Stimulated activated CD8-positive, alpha-beta memory T cell treated with anti-CD3 and anti-CD28 coated beads, Interleukin-2, amount 100 ng/mL, for 48 hours (primary cell): ENCODE measurements at places on chromosomes 1 and 21.

- no peak for DNase-seq
These were observed 5.1 kb downstream of the PMF1 start for GRCh38 chr1:156217871-156218270.

DNA sequence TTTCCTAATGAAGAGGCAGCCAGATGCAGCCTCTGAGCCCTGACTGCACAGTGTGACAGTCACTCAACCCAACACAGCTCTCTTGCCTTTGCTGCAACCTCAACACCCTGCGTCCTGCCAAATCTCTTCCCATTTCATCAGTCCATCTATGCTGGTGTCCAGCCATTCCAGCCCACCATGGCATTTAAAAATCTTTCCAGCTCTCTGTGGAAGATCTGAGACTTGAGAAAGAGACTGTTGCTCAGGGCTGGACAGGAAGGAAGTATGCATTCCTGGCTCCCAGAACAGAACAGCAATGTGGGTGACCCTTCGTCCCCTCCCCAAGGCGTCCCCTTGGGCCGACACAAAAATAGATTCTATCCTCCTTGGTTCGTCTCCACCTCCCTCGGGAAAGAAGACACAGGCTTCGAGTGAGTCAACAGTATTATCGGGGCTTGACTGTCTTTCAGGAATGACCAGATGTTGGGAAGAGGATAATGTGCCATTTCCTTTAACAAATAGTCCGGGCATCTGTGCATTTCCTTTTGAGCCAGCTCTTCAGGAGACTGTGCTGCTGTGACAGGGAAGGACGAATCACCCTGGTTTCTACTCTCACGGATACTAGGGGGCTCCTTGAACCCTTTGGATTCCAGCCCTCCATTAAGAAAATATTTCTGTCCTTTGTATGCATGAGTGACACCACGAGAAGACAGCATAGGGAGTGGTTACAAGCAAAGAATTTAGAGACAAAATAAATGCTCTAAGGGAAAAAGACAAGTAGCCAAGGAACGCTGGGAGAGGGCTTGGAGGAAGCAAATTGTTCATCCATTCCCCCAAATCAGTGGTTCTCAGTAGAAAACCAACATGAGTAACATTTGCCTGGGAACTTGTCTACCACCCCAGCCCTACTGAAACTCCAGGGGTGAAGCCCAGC lies 111.4 kb upstream of the CDC42BPA start:
- no peak for DNase-seq

GRCh38 chr1:223639331-223639749 lies 26.2 kb downstream of the CAPN8 start:
- DNase-seq: no peak

GRCh38 chr1:156693848-156694689 lies 11.3 kb downstream of the CRABP2 start:
- DNase-seq: no peak

- DNase-seq: no peak
These were observed 4.1 kb downstream of the DDOST start for GRCh38 chr1:20657024-20657423.

DNA sequence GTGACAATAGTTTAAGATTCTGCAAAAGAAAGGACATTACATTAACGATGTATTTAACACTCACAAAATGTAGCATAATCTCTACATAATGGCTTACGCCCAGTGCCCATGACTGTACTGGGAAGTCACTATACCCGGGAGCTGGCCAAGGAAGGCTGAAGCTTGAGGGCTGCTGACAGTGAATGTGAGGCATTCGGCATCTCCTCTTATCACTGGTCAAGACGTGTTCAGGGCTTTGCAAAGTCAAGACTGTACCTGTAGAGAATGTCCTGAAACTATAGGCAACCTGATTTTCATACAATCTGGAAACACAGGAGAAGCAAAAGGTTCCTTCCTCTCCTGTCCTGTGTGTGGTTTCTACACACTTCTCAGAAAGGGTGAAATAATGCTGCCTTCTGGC lies 12.7 kb upstream of the IFNGR2 start:
- no peak for DNase-seq

- DNase-seq: peak; percentile 85
These were observed 37.1 kb downstream of the ARHGEF16 start for GRCh38 chr1:3491291-3492246.

DNA sequence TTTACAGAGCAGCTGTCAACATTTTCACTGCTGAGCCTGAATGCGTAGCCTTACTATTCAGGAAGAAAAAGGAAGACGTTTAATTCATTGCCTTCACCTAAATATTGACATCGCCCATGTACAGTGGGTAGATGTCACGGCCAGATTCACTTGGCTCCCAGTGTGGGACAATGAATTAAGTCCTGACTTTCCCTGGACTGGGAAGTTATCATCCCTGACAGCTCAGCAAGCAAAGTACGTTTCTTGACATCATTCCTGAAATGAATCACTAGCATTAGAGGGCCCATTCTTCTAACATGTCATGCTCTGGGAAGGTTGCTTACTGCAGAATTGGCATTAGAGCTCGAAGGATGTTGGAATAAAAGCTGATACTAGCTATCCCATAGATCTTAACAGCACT lies 37.8 kb downstream of the LRRC53 start:
- DNase-seq: no peak

DNA sequence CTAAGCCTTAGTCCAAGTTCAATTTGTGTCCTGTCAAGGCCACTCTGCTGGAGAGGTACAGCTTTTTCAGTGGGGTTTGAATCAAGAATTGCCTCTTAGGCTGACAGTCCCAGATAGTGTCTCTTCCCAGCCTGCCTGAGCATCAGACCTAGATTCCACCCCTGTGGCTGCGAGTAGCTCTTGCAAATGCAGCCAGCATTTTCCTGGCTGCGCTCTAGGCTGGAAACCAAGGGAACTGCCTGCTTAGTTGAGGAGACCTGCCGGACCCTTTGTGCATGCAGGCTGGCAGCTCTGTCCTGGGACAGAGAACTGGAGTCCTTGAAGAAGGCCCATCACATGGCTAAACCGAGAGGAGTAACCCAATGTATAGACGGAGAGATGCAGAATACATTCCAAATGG lies 293.7 kb downstream of the PCP4 start:
- no peak for DNase-seq

DNA sequence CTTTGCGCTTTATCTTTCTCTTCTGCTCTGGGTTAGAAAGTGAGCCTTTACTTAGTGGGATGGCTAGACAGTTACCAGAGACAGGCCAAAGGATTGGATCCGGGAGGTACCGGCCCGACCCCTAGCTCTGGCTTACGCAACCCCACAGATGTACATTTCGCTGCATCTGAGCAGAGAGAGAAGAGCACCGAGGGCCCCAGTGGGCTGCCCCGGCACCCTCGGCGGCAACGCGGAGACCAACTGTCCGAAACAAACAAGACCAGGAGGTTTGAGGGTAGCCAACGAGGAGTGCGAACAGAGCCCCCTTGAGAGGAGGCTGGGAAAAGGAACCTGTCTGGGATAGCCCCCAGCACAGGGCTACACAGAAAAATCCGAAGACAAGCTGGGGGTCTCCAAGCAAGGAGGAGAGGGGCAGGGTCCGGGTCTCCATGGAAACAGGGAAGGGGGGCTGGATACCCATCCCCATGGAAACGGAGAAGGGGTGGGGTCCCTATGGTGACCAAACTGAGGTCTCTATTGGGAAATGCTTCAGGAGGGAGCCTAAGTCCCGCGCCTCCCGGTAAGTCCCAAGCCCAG lies 373 bp downstream of the MTF1 start:
- no peak for DNase-seq

GRCh38 chr21:26784974-26785373 lies 60.2 kb downstream of the ADAMTS1 start:
- DNase-seq: no peak

- no peak for DNase-seq
These were observed 10.5 kb upstream of the MAPKAPK2 start for GRCh38 chr1:206674236-206674635.

DNA sequence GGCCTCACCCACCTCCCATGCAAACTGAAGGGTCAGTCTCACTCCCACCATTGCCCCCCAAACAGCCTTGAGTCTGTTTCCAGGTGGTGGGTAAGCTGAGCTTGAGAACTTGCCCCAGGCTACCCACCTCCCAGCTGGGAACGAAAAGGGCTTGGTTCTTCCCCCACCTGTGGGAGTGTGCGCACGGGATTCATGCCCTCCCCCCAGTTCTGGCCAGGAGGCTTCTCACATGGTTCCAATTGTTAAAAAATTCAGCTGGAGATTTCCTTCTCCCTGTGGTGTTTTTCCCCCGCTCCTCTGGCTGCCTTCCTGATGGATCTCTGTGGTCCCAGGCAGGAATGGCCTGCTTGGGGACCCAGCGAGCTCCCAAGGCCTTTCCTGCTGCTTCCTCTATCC lies 81.8 kb upstream of the C21orf91 start:
- no peak for DNase-seq

DNA sequence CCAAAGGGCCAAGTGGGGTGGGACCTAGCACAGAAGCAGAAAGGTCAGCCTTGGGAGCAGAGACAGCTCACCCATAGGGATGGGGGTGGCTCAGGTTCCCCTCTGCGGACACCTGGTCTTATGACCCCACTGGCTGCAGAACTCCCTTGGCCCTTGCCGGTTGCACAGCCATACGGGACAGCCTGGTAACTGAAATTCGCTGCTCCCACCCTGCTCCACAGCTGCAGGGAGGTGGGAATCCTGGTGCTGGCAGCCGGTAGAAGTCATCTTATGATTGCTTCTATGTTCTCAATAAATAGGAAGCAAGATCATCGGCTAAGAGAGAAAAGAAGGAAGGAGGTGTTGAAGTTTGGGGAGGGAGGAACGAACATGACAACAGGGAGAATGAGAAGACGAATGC lies 64.1 kb downstream of the HLCS start:
- no peak for DNase-seq

DNA sequence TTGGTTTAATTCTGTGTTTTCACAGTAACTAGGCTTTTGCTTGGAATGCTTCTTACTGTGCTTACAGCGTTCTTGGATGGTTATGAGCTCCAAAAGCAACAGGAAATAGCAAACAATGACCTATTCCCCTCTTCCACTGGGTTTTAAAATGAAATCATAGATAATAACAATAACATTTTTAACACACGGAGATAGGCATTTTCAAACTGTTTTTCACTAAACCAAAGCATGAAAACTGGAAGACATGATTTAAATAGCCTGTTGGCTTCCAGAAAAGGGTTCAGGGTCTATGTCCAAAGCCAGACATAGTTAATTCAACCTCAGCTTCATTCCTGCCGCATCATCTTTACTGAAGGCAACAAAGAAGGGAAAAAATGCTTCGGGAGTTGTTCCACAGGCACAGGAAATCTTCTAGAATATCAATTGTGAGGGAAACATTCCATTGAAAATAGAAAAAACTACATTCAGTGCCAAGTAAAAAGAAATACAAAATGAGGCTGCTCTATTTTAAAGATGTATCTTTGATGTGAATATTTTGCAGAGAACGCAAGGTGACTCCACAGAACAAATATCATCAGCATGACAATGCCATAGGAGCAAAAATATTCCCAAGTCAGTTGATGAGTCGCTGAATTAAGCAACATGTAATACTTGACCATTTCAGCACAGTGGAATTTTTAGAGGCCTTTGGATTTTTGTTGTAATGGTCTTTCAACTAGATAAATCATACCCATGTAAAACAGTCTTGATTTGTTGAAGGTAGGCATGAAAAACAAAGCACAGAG lies 80.7 kb downstream of the NID1 start:
- no peak for DNase-seq
